NCI-H187 (cell line): ENCODE measurements at places on chromosomes 1 and 21.
A peak's percentile ranks its signal among the peaks of the same experiment; 100 is the strongest.

DNA sequence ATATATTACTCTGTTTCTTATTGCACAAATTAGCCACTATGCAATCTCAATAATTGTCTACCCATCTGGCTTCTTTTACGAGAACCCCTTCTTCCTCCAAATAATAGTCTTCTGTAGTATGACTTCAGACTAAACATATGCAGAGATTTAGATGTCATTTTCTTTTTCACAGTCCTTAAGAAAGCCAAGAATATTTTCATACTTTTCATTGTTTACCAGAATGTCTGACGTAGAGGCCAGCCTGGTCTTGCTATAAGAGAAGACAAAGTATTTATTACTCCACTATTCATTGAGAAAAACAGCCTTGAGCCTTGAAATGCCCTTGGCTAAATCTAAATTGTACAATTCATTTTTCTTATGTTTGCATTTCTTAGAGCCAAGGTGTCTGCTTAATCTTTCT lies 714.9 kb upstream of the CXADR start:
- DNase-seq, result no peak

GRCh38 chr1:55382806-55383305 lies 167.7 kb upstream of the USP24 start:
- DNase-seq, result no peak

DNA sequence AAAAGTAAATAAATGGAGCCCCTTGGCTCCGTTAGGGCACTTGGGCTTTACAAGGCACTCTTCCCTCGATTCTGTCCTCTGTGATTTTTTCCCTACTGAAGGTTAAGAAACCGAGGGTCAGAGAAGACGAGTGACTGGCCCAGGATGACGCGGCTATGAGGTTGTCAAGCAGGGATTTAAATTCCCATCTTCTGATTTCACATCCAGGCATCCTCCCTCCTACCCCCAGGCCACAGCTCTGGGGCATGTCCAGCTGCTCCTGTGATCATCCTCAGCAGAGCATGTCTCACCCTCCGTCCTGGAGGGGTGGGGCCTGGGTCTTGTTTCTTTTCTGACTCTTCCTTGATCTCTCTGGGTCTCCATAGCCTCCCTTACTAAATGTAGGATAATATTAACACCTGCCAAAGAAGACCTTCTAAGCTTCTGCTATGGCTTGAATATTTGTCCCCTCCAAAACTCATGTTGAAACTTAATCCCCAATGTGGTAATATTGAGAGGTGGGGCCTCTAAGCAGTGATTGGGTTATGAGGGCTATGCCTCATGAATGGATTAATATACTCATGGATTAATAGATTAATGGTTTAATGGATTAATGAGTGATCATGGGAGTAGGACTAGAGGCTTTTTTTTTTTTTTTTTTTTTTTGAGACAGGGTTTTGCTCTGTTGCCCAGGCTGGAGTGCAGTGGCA lies 4.6 kb downstream of the CRYBG2 start:
- no peak for DNase-seq

- DNase-seq, result peak; percentile 98
Measured at GRCh38 chr1:36223996-36224536, at the start of gene THRAP3. Gene THRAP3, plus strand, starts transcription at chr1:36224443. Its CDS starts 58,121 bp downstream, at chr1:36282564.

DNA sequence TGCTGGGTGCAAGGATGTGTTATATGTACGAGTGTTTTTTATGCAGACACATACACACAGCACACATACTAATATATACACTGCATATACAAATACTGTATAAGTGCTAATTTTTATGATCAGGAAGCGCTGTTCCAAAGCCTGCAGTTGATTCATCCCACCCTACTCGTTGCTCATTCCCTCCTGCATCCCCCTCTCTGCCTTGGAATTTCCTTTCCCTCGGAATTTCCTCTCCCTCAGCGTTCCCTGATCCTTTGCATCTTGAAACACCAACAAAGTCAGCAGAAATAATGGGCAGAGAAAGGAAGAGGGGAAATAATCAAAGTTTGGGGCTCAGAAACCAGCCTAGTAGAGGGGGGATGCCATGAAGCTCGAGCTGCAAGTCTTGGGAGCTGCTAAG lies 98.9 kb downstream of the CSMD2 start:
- no peak for DNase-seq

- peak; percentile 3 for DNase-seq
Measured at GRCh38 chr1:81414488-81415015, 386.2 kb upstream of the ADGRL2 start.

- no peak for DNase-seq
Measured at GRCh38 chr1:164821648-164822047, 262.7 kb downstream of the PBX1 start.

GRCh38 chr1:112502826-112503225 lies 5.9 kb upstream of the WNT2B start:
- DNase-seq, result no peak

- DNase-seq, result no peak
Measured at GRCh38 chr1:207328004-207328403, 6.5 kb downstream of the CD55 start.

DNA sequence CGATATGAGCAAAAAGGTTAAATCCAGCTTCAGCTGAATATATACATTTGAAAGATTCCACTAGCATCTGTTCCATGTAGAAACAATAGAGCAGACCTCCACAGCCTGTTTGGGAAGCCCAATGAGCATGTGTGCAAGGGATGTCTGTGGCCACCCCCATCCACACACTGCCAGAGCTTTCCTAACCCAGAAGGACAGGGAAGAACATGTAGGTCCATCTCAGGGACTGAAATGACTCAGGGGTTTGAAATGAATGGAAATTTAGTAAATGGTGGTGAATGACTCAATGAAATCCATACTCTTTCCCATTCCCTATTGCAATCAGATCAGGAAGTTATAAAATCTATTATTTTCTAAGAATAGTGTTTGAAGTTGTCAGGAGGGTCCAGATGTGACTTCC lies 397.2 kb downstream of the DUSP10 start:
- DNase-seq, result no peak

DNA sequence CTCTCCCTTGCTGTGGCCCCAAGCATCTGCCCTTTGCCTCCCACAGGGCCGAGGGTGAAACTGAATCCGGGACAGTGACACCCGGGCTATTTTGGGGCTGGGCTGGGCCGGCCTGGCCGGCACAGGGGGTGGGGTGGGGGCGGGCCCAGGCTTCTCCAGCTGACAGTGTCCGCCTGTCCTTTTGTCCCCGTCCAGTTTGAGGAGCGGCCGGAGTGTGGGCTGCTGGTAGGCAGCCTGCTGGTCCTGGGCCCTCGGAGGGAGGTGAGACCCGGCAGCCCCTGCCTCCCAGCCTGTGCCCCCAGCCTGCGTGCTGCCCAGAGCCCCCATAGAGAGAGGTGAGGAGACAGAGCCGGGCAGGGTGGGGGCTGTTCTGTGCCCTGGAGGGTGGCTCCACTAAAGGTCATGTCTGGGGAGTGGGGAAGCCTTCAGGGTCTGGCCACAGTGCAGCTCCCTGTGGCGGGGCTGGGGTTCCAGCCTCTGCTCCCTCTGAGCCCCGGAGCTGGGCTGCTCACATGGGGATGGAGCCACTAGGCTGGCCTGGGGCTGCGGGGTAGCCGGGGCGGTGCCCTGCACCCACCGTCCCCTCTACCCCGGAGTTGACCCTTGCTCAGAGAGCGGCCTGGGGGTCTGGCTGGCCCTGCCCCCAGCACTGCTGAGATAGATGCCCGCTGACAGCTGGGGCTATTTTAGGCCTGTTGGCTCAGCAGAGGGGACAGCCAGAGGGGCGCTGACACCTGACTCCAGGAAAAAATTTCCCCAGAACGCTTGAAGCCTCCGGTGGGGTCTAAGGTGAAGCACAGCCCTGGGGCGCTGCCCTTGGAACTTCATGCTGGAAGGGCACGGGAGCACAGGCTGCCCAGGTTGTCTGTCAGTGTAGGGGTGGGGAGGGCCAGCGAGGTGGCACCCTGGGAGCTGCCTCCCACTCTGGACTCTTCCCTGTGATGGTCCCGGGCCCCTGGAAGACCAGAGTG lies at the start of gene OBSCN:
Gene OBSCN, plus strand, starts transcription at position 194 of the 971 bp plus-strand sequence. CDS start 3,740 bp downstream, outside the sequence.
- no peak for DNase-seq

DNA sequence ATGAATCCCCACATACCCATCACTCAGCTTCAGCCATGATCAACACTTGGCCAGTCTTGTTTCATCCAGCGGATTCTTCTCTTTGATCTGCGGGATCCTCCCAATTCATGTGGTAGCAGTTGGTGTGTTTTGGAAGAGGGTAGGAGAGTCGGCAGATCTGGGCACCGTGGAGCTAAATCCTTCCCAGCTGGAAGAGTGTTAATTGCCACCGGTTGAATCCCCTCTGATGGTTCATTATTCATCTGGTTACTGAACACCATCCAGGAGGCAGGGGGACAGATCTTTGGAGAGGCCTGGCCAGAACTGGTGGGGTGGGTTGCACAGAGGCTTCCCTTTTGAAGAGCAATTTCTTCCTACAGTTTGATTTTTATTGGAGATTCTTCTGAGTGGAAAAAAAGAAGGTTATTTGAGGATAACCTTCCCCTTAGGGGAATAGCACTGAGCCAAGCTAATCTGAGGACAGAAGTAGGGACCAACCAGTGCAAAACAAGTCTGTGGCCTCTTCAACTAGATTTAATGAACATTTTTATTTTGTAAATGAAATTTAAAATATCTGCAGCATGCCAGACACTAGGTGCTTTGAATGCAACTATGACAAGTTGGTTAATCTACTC lies 8.1 kb downstream of the NFASC start:
- no peak for DNase-seq

DNA sequence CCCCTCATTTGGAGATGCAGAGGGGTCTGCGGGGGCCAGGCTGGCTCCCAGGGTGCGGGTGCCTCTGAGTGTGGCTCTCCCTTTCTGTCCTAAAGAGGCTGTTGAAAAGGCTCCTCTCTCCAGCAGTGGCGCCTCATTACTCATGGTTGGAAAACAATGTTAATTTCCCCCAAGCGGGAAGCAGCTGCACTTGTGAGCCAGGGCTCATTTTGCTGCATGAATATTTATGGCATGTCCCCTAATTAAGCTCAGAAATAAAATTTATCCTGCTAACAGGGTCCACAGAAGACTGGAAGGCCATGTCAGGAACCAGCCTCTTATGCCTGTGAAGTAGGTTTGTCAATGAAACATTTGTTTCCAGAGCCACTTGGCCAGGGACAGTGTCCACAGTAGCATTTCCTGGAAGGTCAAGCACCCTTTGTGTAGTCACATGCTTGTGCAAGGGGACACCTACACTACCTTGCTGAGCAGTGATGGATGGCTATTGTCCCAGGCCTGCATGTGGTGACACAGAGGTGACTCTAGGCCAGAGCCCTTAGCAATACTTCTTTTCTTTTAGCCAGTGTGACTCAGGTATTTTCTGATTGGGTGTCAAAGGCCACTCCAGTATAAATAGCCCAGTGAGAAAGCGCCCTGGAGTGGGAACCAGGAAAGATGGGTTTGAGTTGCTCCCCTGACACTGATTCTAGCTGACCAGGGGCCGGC lies 259.0 kb downstream of the FOXD2 start:
- no peak for DNase-seq

GRCh38 chr1:9872430-9873165 lies 37.5 kb downstream of the CTNNBIP1 start:
- DNase-seq, result no peak

DNA sequence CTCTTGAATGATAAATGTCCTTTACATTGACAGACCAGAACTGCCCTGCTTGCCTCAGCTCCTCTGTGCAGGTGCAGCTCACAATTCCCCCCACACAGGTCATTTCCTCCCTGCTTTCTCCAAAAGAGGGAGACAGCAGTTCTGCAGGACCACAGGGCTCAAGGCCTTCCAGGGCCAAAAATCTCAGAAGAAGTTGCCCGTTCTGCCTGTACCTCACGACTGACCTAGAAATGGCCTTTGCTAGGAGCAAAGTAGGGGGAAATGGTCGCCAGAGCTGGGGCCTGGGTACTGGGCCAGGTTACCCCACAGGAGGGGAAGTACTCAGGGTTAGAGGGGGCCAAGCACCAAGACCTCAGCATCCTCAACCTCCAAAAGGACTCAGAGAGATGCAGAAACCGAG lies 11.1 kb downstream of the RNU1-2 start:
- DNase-seq, result no peak
